ENCODE measurements at places on chromosomes 1 and 21.
A peak's percentile ranks its signal among the peaks of the same experiment; 100 is the strongest.

- DNase-seq: no peak
These were observed 70.7 kb upstream of the CXADR start for GRCh38 chr21:17442165-17442564.

DNA sequence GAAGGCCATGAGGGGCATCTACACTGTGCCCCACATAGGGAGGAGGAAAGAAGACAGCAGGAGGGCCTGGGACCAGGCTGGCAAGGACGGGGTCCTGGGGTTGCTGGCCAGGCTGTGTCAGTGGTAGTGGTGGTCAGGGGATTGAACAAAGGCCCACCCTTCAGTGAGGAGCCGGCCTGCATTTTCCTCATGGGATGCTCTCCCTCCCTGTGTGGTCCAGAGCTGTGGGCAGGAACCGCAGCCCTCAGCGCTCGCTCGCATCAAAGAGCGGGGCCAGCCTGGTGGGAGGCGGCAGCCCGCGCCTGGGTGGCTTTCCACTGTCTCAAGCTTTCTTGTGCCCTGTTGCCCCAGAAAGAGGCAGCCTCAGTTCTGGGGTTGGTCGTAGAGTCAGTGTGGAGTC lies 24.8 kb downstream of the LHX4 start:
- DNase-seq: no peak

GRCh38 chr1:214977110-214977509 lies 105.4 kb upstream of the KCNK2 start:
- DNase-seq: no peak

DNA sequence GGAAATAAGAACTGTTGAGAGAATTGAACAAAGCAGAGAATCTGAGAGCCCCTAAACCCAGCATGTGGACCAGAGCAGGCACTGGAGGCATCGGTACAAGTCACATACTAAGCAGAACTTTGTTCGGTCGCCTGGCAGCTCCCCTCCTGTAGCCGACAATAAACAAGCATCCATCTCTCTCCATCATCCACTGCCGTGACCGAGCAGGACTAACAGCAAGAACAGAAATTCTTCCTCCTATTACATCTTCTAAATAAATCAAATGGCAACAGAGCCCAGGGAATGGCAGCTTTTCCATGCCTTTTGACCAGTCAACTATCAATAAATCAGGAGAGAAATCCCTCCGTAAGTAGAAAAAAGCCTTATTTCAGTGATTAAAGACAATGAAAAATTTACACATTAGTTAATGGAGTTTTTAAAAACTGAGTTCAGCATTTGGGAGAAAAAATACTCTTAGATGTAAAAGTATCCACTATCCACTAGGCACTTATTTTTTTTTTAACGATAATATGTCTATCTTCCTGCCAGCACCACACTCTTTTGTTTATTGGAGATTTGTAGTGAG lies 36.5 kb downstream of the PTPN14 start:
- DNase-seq: no peak

GRCh38 chr1:211829343-211830054 lies 1.1 kb downstream of the LPGAT1 start:
- peak; percentile 68 for DNase-seq

- peak; percentile 59 for DNase-seq
These were observed at the start of gene GBP2 for GRCh38 chr1:89125913-89126580. Gene GBP2, minus strand, starts transcription at chr1:89126114. Its CDS starts 4,148 bp downstream, at chr1:89121966.

DNA sequence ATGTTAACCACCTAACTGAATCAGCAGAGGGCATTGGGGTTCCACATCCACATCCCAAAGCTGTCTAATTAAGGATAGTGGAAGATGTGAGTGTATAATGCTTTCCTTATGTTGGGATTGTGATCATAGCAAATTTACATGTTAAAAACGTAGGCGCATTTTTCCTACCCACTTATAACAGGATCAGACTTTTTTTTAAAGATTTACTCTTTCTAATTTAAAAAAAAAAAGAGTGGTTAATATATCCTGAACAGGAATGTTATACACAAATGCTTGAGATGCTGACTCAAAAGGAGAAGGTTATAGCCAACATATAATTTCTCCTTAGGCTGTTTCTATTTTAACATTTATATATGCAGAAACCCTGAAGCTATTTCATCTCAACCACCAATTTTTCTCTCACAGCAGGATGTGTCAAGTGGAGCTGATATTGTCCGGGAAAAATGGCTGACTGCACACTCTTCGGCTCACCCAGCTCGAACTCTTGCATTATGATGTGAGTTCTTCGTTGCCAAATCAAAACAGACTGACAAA lies 40.3 kb downstream of the RGS5 start:
- DNase-seq: no peak

DNA sequence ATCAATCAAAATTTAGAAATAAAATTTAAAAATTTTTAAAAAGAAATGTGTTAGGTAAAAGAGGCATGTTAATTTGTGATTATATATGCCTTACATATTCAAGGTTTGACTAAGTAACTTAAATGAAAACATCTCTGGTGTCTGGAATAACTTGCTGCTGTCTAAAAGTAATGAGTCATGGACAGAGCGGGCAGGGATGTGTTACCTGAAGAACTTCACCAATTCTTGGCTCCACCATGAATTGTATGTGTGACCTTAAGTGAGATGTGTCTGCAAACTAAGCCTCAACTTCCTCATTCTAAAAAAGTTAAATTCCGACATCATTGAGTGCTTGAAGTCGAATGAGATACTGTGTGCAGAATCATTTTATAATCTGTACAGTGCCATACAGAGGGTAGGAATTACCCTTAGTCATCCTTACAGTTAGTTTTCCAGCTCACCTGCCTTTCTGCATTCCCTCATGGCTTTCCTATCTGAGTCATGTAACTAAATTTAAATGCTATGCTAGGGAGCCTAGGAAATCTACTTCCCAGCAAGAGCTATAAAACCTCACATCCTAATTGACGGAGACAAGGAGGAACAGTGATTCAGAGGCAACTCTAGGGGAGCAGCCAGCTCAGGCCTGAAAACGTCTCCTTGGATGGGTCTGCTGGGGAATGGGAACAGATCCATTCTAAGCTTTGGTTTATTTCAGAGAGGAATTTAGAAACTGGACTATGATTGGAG lies 100.7 kb upstream of the TSPAN2 start:
- peak; percentile 91 for DNase-seq

GRCh38 chr21:42037516-42037915 lies 27.4 kb upstream of the ZBTB21 start:
- DNase-seq: no peak

DNA sequence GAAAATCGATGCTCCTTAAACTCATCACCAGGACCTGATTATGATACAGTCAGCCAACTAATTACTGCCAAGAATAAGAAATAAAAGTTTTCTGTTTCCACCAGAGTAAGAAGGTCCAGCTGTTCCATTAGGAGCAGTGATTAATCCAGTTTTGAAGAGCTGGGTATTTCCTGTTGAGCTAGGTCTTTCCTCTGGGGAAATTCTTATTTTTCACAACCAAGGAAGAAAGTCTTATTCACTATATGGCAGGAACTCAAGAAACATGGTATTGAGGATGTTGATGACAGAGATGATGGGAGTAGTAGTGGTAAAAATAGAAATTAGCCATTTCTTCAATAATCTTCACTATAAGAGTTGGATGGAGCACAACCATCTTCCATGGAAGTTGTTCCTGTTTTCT lies 374.6 kb upstream of the RUNX1 start:
- DNase-seq: no peak

DNA sequence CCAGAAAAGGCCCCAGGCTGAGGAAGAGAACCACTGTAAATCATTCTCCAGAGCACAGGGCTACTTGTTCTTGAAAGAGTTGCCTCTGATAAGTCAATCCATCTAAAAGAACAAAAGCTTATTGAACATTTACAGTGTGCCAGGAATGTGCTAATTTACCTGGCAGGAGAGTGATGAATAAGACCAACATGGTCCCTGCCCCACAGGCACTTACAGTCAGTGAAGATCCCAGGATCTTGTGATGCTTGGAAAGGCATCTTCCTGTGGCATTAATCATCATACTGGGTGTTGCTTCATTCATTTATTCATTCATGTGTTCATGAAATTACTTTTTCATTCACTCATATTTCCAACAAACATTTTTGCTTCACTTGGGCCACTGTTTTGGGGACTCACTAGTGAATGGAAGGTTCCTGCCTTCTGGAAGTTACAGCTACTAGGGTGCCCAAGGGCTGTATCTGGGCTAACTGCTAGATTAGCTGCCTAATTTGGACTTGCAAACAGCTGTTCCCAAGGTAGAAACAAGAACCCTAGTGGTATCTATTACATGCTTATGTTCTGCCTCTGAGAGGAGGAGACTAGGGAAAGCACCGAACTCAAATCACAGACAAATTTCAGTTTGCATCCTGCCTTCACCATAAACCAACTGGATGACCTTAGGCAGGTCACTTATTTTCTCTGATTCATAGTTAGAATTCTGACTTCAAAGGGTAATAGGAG lies 133.5 kb downstream of the CLIC6 start:
- no peak for DNase-seq

- no peak for DNase-seq
These were observed 119.3 kb upstream of the ADAMTS5 start for GRCh38 chr21:27086186-27086585.

DNA sequence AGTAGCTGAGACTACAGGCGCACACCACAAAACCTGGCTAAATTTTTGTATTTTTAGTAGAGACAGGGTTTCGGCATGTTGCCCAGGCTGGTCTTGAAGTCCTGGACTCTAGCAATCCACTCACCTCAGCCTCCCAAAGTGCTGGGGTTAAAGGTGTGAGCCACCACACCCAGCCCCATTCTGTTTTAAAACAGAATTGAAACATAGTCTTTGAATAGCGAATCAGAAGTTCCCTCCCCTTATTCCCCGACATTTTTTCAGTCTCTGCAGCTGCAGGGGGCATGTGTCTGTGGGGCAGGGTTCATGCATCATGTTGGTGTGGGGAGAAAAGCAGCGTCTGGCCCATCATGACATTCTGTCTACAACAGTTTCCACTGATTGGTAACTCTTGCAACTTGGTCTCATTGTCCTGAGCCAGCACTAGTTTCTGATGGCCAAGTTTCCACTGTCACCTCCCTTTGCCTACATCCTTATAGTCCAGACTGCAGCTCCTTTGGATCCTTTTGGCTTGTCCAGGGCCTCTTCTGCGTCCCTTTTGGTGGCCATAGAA lies 15.6 kb upstream of the HHAT start:
- no peak for DNase-seq

DNA sequence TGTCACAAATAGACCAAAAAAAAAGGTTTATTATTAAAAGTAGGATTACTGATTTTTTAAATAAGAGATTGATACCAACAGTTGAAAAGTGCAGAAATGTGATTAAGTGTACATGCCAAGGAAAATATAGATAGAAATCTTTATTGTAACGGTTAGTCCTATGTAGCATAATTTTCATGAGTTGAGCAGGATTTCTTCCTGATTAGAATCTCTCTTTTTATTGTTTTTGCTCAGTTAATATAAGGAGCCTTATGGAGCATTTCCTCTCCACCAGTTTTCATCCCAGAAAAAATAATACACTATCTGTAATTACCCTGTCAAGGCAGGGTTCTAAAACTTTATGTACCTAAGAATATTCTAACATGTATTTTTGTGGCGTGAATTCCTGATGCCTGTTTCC lies 23.4 kb downstream of the CAPZA1 start:
- DNase-seq: no peak

DNA sequence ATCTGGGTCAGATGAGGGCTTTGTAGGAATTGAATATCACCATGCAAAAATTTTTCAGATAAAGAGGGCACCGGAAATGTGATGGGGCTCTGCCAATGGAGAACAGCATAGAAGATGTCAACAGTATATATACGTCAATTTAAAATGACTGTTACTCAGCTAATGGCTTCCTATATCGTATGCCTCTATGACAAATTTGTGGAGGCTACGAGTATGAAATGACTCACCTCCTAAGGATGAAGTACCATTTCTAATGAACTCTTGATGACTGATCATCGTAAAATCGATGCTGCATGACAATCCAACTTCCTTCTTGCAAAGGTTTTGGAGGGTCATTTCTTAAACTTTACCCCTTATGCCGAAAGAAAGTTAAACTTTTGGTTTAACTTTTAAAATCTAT lies 450.3 kb upstream of the ZP4 start:
- peak; percentile 37 for DNase-seq

- DNase-seq: no peak
These were observed 2.5 kb upstream of the PCBP3 start for GRCh38 chr21:45640888-45641479.

DNA sequence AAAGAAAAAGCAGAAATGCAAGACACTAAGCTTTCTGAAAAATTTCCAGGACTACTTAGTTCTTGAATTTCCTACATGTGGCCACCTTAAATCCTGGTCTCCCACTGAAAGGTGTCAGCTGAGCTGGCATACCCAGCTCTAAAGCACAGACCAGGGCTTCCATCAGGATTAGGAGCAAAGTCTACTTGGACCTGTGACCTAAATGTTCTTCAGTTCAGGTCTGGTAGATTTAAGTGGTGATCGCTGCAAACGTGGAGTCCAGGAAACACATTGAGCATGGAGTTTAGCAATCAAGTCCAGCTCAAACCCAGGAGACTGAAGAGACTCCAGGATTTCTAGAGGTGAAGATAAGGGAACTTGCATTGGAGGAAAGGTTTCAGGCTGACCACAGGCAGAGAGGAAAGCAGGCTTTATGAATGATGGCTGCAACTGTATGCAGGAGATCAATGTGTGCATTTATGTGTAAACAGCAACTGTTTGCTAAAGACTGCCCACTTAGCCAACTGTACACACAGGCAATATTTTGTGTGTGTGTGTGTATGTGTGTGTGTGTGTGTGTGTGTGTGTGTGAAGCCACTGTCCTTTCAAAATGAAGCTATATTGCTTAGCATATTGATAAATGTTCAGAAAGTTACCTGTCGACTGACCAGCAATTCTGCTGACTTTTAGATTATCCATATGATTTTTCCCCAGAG lies 75.2 kb downstream of the LMX1A start:
- no peak for DNase-seq

- no peak for DNase-seq
These were observed 118.4 kb downstream of the PIGK start for GRCh38 chr1:77100875-77101274.

DNA sequence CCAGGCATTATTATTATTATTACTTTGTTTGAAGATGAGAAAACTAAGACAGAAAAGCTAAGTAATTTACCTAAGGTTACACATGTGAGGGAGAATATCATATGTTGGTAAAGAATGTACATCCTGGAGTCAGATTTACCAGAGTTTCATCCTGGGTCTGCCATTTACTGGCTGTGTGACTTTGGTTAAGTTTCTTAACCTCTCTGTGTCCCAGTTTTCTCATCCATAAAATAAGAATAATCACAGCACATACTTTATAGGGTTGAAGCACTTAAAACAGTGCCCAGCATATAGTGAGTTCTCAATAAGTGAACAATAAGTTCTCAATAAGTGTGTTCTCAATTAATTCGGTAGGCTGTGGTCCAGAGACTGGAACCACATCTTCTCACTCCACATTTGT lies 32.5 kb downstream of the UBE2U start:
- DNase-seq: no peak

Measured in ACHN (cell line).